HCEC 1CT (cell line): ENCODE measurements at places on chromosomes 12 and 14.

GRCh38 chr12:66132408-66132807 is 1.9 kb upstream of the LLPH start:
- peak; percentile 90 for DNase-seq

GRCh38 chr14:40796168-40796567 is 810.5 kb upstream of the LRFN5 start:
- DNase-seq: no peak

- DNase-seq: no peak
Measured at GRCh38 chr12:116620492-116621191, 61.5 kb downstream of the MAP1LC3B2 start.

DNA sequence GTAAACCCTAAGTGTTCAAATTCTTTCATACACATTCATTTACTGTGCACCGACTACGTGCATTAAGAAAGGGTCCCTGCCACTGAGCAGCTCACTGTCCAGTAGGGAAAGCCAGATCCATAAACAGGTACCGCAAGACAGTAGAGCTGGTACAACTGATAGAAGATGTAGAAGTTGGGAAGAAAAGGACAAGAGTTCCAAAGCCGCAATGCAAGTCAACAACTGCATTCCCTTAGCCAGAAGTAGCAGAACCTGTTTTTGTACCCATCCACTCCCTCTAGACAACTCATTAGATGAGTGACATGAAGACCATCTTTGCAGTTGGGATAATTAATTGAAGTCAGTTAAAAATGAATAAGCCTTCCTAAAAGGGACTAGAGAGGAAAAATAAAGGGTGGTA is 1.3 kb downstream of the SENP1 start:
- DNase-seq: no peak

DNA sequence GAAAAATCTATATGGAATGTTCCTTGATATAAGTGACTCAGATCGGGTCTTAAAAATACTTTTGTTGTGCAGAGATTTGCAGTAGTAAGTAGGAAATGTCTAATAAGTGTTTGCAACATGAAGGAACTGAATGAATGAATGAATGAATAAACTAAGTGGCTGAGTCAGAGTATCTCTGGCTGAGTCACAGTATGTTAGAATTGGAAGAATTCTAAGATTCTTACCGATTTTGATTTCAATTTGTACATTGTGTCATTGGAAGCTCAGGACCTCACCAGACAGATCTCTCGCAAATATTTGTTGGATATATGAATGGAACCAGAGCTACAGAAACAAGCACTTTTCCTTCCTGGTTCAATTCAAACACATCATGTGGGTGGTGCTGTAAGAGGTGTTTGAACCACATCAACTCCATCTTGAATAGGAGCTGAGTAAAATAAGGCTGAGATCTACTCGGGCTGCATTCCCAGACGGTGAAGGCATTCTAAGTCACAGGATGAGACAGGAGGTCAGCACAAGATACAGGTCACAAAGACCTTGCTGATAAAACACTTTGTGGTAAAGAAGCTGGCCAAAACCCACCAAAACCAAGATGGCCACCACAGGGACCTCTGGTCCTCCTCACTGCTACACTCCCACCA is 123.9 kb upstream of the FOXN3 start:
- DNase-seq: peak; percentile 92

DNA sequence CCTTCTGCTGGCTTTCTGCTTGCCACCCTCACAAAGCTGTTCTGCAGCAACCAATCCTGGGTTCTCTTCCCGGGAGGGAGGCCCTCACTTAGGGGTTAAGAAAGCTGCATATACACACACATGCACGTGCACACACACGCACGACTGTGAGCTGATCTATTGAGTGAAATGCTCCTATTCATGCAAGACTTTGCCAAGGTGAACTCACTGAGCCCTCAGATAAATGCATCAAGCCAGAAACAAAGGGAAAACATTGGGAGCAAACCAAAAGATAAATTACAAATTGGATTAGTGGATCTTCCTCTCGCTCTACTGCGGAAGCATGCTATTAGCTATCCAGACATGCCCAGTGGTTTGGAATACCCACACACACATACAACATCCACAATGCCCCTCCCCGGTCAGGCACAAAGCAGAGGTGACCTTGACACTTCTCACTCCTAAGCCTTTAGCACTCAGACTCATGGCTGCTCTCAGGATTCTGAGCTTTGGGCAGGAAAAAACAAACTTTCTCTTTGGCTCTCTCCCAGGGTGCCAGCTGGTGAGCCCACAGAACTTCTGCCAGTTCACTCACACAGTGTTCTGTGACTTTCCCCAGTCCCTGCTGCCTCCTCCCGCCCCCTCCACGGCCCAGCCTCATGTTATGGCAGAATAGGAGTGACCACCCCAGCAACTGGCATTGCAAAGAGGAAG is 320.0 kb downstream of the DPF3 start:
- DNase-seq: no peak

DNA sequence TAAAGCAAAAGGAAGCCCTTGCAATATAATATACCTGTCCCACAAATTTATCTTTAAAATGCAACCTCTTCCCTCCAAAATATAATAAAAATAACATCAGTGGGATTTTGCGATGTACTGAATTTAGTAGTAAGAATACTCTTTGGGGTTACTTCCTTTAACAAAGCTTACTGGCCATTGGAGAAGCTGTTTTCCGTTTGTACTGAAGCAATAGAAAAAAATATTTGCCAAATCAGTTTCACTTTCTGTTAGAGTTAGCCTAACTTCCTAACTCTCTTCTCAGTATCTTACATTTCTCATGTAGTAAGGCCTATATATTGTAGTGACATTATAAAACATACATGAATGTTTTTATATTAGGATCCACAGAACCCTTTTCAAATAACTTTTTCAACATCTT is 3.7 kb downstream of the MAX start:
- DNase-seq: peak; percentile 33

DNA sequence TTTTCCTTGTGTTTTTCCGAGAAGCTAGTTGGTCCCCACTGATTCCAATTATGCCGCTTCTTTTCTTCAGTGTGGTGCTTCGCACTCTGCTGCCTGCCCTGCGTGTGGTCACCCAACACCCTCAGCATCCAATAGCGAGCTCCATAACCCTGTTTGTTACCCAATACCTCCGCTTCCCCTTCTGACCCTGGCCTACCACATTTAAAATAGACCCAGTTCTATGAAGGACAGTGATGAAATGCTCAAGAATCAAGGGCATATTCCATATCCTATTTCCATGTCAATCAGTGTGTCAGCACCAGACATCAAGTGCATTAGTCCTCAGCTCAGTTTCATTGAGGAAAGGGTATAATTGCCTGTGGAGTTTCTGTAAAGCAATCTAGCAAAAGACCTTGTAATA is 9.5 kb downstream of the NDRG2 start:
- no peak for DNase-seq

GRCh38 chr14:32629236-32629635 is 300.1 kb downstream of the AKAP6 start:
- DNase-seq: no peak

DNA sequence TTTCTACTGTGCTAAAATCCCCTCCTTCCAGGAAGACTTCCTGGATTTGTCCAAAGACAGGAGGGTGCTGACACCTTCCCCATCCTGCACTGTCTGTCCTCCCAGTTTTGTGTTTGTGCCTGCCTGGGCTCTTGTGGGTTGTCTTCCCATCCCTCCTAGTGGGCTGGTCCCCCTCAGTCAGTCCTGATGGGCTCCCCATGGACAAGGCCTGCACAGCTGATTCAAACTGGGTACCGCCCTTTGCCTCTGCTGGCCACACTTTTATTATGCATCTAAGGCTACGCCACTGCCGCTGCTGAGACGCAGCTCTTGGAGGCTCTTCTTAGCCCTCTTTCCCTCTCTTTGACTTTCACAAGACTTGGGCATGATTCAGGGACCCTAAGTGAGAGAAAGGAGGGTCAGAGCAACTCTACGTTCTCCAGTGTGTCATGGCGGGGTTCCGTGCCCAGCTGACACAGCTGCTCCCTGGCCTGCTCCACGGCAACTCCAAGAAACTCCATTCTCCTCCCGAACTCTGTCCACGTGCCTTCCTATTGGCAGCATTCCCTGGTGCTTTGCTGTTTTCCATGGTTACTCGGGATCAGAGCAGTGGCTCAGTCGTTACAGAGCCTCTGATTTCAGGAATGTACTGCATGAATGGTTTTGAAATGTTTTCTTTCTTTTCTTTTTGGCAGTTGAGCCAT is 3.8 kb upstream of the KRT85 start:
- no peak for DNase-seq

DNA sequence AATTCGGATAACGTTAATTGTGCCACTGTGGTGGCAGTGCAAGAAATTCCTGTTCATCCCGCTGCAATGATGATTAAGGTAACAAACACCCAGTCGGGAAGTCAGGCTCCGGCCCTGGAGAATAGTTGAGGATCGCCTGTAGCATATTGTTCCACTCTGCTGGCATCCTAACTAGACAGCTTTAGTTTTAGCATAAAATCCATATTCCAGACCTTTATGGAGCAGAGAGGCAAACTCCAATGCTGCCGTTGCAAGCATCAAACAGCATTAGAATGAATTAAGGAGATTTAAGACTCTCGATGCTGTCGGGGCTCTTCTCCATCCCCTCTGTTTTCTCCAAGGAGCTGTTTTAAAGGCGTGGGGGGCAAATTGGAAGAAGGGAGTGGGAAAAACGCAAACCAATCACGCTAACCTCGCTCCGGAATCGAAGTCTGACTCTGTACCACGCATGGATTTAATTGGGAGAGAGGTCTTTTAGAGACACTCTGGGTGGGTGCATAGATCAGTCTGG is 660.4 kb downstream of the VRK1 start:
- DNase-seq: no peak

- DNase-seq: peak; percentile 40
Measured at GRCh38 chr14:88533064-88533602, 21.7 kb downstream of the PTPN21 start.

DNA sequence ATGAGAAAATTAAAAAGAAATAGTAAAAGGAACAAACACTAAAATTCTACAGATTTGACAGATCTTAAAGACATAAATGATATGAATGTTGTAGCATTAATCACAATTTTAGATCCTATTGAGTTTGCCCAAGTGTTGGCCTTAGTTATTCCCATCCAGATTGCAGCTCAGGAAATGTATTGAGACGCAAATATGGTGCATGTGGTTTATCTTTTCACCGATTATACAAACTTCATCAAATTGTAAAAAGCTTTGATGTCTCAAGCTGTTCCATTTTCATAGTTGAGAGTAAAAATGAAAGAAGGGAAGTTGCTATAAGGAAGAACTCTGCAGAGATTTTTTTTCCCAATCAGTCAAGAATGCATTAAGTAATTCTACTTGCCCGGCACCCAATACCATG is 328.4 kb downstream of the EGLN3 start:
- no peak for DNase-seq

- no peak for DNase-seq
Measured at GRCh38 chr14:28876572-28876945, 110.0 kb downstream of the FOXG1 start.

- DNase-seq: no peak
Measured at GRCh38 chr12:47978598-47978873, 15.1 kb downstream of the TMEM106C start.

- no peak for DNase-seq
Measured at GRCh38 chr12:52452101-52452500, at the start of gene KRT6B. Gene KRT6B, minus strand, starts transcription at chr12:52452146. Its CDS starts 68 bp downstream, at chr12:52452078.

DNA sequence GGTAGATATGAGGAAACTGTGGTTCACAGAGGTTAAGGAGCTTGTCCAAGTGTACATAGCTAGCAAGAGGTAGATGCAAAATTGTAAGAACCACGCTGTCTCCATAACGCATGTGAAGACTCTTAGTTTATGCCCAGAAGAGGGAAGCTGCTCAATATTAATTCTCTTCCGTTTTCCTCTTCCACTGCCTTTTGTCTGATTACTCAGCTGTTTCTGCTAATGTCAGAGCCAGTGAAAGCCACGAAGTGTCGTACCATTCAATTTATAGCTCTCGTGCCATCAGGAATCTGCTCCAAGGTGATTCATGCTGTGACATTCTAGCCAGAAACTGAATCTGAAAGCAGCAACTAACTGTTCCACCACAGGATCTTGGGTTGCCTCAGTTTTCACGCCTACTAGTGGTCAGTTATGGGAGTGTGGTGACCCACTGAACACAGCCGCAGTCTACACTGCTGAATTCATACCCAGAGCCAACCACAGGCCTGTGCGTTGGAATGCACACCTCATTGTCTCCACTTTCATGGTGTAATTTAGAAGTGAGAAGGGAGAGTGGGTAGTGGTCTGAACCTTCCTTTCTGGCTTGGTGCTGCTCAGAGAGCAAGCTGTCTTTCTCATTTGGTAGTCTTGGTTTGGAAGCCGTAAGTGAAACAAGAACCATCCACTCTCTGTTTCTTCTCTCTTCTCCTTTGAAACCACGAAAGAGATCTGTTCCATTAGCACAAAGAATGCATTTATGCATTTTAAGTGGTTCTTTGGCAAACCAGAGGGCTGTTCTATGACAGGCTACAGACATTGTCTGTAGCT is 74.2 kb upstream of the NAP1L1 start:
- peak; percentile 79 for DNase-seq

DNA sequence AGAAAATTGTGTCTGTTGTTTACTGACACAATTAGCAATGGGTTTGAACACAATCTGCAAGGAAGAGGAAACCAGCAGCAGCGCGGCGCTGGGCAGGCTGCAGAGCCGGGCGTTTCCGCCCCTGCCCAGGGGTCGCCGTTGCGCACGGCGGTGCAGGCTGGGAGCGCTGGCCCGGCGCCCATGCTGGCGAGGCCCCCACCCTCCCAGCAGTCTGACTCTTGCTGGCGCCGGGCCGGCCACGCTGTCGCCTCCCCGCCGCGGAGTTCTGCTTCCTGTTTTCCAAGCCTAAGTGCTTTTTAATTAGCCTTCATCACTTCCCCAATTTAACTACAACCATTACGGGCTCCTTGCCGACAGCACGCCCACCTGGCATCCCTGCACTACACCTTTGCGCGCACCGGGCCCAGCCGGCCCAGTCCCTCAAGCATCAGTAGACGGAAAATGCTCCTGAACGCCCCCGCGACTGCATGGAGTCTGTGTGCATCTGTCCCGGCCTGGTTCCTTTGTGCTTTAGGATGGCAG is 212.1 kb downstream of the GXYLT1 start:
- no peak for DNase-seq

- no peak for DNase-seq
Measured at GRCh38 chr12:92432724-92433441, 269.9 kb upstream of the PLEKHG7 start.

GRCh38 chr12:66550626-66551025 is 128.2 kb downstream of the GRIP1 start:
- DNase-seq: no peak

DNA sequence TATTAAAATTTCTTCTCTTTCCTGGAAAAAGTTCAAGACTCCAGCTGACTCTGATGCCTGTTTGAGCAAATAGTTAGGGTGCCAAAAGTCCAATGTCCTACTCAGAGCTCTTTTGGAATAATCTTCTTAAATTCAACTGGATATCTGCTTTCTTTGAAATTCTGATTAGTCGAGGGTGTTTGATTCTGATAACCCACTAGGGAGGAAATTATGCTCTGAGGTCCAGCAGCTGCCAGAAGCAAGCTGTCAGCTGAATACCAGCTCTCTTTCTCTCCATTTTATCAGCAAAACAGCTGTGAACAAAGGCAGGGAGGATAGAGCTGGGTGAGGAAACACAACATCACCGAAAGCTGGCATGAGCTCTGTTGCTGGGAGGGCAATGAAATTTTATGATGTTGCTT is 141.5 kb downstream of the CAND1 start:
- DNase-seq: no peak

GRCh38 chr14:56322531-56322930 is 204.3 kb downstream of the PELI2 start:
- DNase-seq: no peak
